Stimulated activated CD8-positive, alpha-beta memory T cell treated with anti-CD3 and anti-CD28 coated beads, Interleukin-15, amount 100 ng/mL, for 48 hours (primary cell): ENCODE measurements at places on chromosomes 5 and 9.

- DNase-seq = no peak
Observed at GRCh38 chr9:129365196-129365595, 187.1 kb upstream of the IER5L start.

DNA sequence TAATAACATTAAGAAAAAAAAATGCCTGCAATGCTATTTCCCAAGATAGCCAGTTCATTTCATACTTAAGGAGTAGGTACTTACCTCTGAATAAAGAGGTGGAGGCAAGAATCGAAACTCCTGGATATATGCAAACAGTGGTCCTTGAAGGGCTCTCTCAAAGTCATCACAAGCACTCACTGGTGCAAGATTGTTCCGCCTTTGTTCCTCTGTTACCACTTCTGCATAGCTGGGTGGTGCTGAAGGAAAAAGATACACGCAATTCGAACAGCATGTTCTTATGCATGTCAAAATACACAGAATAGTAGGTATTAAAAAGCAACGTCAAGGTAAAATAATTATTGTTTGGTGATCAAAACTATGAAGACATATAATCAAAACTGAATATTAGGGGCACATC lies 9.5 kb downstream of the ARRDC3 start:
- no peak for DNase-seq

DNA sequence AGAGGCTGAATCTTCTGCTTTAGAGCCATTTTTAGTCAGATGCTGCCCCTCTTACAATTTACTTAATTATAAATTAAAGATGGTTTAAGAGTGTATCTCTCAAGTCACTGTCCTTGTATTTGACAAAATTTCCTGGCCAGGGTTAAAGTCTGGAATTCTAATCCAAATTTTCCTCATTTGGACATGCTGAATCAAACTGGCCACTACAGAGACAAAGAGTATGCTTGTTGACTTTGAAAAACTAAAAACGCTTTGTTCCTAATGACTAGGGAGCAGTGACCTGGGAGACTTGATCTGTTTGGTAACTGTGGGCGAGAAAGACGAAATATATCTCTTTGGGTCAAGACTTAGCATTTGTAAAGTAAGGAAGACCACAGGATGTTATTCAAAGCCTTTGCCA lies 303.2 kb downstream of the ZSWIM6 start:
- no peak for DNase-seq

GRCh38 chr5:154059039-154059430 lies 20.3 kb downstream of the MFAP3 start:
- no peak for DNase-seq

GRCh38 chr9:28853477-28853876 lies 1280.2 kb upstream of the C9orf72 start:
- DNase-seq = no peak

- no peak for DNase-seq
Observed at GRCh38 chr5:170493028-170493820, 10.6 kb upstream of the KCNIP1 start.

GRCh38 chr5:76724871-76725270 lies 8.9 kb downstream of the F2R start:
- no peak for DNase-seq
